ENCODE measurements at places on chromosomes 5 and 9.

- DNase-seq: no peak
These were observed 6.2 kb downstream of the GNPDA1 start for GRCh38 chr5:142006363-142007236.

DNA sequence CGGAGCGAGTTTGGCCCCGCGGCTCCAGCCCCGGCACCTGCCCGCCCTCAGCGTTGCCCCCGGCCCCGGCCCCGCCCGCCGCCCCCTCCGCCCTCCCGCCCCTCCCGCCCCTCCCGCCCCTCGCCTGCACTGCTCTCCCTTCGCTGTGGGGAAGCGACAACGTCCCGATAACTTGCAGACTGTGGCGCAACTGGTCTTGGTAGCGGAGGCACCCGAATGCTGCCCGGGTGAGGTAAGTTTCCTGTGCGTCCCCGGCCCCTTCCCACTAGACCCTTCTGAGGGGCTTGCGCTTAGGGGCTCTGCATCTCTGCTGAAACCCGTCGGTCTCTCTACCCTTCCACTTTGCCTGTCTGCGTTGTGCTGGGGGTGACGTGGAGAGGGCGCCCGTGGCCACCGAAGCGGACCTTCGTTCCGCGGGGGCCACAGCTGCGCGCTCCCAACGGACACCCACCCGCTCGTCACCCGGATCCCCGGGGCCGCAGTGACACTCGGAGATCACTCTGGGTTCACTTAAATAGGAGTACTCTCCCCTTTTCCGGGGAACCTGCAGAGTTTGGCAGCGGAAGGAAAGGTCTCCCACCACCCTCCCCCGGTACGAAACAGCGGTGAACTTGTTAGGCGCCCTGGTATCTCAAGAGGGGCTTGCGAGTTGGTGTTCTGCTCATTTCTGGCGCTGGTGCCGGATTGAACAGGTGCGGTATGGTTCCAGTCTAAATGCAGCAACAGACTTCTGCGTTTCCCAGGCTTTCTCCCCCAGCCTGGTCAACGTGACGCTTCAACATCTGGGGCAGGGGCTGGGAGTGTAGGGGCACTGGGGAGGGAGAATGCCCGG, 707 bp downstream of the PIP5K1B start:
- DNase-seq: no peak

- DNase-seq: no peak
These were observed 42.3 kb downstream of the COL23A1 start for GRCh38 chr5:178547753-178548415.

GRCh38 chr9:98530806-98531386, 177.8 kb downstream of the GABBR2 start:
- DNase-seq: no peak

DNA sequence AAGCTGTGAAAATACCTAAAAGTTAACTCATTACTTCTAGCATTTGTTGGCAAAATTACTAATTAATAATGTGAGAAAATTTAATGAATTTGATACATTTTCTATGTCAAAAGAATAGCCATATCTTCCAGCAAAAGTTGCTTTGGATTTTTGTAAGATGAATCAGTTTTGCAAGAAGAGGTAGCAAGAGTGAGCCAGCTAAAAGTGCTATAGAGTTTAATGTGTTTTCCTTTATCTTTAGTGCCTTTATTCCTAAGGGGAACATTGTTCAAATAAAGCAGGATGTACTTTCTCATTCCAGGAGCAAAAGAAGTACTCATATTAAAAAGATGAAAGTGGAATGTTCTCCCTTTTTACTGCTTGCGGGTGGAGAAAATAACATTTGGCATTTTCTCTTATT, 622.2 kb downstream of the ANXA1 start:
- no peak for DNase-seq

- DNase-seq: no peak
These were observed 5.5 kb upstream of the LYSMD3 start for GRCh38 chr5:90534922-90535321.

Measured in stimulated activated CD4-positive, alpha-beta T cell treated with anti-CD3 and anti-CD28 coated beads, Interleukin-15, amount 100 ng/mL, for 1 hour (primary cell).